ENCODE measurements at places on chromosomes 7 and 10. TPM values are rescaled to one million over a fixed set of nuclear protein-coding genes. Genes with fewer than 3 reads are reported as not detected.

GRCh38 chr10:110356628-110357245, 52.0 kb upstream of the SMNDC1 start:
- DNase-seq: peak; percentile 22
- H3K36me3 ChIP-seq: no peaks in the 10 kb centered on the region
- H3K27ac ChIP-seq: no peak overlapping the region

GRCh38 chr7:147492606-147493005, 1098.0 kb upstream of the C7orf33 start:
- no peak overlapping the region for H3K4me3 ChIP-seq
- H3K4me1 ChIP-seq: no peaks in the 10 kb centered on the region
- no peaks in the 10 kb centered on the region for H3K27me3 ChIP-seq
- no peak overlapping the region for H3K27ac ChIP-seq

Gene FXYD4
- total RNA-seq: not detected

Gene KMT2E
- 37.4 TPM for total RNA-seq

- H3K36me3 ChIP-seq: no peaks in the 10 kb centered on the region
- H3K4me1 ChIP-seq: no peaks in the 10 kb centered on the region
- H3K4me3 ChIP-seq: no peak overlapping the region
- no peak overlapping the region for H3K27ac ChIP-seq
Observed at GRCh38 chr10:121796342-121796741, 131.5 kb downstream of the ATE1 start.

Gene TMEM225B
- total RNA-seq: not detected

Gene FAM180A
- not detected for total RNA-seq

- no peak for DNase-seq
- H3K36me3 ChIP-seq: no peaks in the 10 kb centered on the region
- no peak overlapping the region for H3K27ac ChIP-seq
- no peaks in the 10 kb centered on the region for H3K27me3 ChIP-seq
Observed at GRCh38 chr7:152872061-152872744, 112.7 kb downstream of the ACTR3B start.

Gene NKX2-3
- total RNA-seq: not detected

- no peak for DNase-seq
- H3K27ac ChIP-seq: no peak overlapping the region
- H3K36me3 ChIP-seq: no peaks in the 10 kb centered on the region
- peaks cover 48% of the 10 kb centered on the region for H3K4me1 ChIP-seq
Observed at GRCh38 chr7:55513868-55514267, 58.4 kb downstream of the VOPP1 start.

DNA sequence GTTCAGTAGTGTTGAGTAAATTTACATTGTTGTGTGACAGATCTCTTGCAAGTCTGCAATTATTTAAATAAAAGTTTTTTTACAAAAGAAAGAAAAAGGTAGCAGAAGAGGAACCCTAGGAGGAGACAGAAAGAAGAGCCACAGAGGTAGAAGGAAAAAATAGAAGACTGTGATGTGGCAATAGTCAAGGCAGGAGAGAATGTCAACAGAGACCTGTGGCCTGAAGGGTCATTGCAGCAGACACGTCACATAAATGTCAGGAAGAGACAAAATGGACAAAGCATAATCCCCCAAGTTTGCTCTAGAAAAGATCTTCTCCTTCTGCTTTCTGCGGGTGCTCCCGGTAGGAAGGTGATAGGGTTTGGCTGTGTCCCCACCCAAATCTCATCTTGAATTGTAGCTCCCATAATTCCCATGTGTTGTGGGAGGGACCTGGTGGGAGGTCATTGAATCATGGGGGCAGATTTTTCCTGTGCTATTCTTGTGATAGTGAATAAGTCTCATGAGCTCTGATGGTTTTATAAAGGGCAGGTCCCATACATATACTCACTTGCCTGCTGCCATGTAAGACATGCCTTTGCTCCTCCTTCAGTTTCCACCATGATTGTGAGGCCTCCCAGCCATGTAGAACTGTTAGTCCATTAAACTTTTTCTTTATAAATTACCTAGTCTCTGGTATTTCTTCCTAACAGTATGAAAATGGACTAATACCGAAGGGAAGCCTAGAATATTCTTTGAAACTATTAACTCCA, 41.1 kb upstream of the KDM7A start:
- H3K27ac ChIP-seq: no peak overlapping the region
- no peaks in the 10 kb centered on the region for H3K36me3 ChIP-seq
- no peak for DNase-seq
- no peaks in the 10 kb centered on the region for H3K27me3 ChIP-seq
- no peaks in the 10 kb centered on the region for H3K4me1 ChIP-seq

DNA sequence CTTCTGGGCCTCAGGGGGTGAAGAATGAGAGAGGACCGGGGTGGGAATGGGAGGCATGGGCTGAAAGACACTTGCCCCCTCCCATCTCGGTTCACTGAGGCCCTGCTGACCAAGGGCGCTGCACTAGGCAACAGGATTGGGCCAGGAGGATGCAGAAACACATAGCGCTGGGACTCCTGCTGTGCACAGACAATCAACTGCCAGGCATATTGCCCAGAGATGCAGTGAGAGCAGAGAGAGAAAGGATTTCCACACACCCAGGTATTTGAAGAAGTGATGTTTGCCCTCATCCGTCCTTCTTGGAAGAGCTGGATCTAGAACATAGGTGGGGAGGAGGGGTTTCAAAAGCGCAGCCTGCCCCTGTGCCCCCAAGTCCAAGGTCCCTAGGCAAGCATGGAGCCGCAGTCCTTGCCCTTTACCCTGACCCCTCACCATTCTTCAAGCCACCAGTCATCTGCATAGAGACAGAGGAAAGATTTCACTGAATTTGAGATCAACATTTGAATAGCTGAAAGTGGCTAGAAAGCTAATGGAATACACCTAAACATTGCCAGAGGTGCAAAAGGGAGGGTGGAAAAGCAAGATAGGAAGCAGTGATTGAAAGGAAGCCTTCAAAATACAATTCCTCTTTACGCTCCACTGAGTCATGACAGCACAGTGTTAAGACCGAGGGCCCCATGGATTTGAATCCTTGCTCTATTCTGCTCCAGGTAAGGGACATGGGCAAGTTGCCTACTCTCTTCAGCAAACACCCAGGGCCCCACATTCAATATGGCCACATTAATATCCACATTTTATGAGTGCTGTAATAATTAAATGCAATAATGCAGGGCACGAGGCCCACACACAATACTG, 44.2 kb upstream of the TNS3 start:
- no peaks in the 10 kb centered on the region for H3K27me3 ChIP-seq
- no peak for DNase-seq
- no peak overlapping the region for H3K4me3 ChIP-seq
- H3K4me1 ChIP-seq: no peaks in the 10 kb centered on the region
- no peak overlapping the region for H3K27ac ChIP-seq

- H3K4me1 ChIP-seq: peaks cover 49% of the 10 kb centered on the region
- peak overlapping the region; percentile 86 for H3K27ac ChIP-seq
- DNase-seq: no peak
Observed at GRCh38 chr10:70432561-70433263, 8.8 kb downstream of the NODAL start.
